ENCODE measurements at places on chromosomes 1 and 21.

GRCh38 chr1:196910215-196910614 lies 22.4 kb downstream of the CFHR4 start:
- no peak for DNase-seq

DNA sequence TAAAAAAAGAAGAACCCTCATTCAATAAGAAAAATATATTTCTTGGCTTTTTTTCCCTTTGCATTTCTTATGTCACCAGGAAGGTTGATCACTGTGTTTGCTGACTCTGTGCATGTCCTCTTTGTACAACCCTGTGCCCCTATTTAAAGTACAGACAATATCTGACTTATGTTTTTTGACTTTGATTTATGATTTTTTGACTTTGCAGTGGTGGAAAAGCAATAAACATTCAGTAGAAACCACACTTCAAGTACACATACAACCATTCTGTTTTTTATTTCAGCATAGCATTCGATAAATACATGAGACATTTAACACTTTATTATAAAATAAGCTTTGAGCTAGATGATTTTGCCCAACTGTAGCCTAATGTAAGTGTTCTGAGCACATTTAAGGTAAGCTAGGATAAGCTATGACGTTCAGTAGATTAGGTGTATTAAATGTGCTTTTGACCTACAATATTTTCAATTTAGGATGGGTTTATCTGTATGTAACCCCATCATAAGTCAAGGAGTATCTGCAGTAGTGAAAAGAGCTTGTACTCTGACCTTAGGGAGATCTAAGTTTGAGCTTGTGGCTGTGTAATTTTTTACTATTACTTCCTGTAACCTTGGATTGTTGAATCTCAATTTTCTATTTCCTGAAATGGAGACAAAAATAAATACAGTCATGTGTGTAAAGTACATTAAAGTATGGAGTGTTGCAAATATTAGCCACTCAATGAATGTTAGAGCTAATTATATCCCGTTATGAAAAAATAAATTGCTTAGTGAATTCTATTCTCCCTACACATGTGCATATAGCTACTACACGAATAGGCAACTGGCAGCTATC lies 1.2 kb downstream of the RNASEL start:
- DNase-seq = no peak

DNA sequence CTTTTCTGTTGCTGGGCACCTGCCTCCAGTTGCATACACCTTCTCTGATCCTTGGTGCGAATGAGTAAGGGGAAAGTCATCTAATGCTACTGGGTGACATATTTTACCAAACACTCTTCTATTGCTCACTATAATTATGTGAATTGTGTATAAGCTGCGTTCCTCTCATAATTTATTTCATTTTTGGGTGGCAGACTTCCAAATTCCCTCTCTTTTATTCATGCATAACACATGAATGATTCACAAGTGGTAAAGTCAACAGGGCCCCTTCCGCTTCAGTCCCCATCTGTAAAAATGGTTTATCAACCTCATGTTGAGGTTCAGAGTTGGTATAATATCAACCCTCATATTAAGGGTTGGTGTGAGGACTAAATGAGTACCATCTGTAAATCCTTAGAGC lies 3.2 kb upstream of the QSOX1 start:
- DNase-seq = no peak

GRCh38 chr1:234532503-234532922 lies 53.5 kb upstream of the TARBP1 start:
- DNase-seq = peak; percentile 87

GRCh38 chr1:30698401-30698981 lies 24.9 kb downstream of the MATN1 start:
- no peak for DNase-seq

DNA sequence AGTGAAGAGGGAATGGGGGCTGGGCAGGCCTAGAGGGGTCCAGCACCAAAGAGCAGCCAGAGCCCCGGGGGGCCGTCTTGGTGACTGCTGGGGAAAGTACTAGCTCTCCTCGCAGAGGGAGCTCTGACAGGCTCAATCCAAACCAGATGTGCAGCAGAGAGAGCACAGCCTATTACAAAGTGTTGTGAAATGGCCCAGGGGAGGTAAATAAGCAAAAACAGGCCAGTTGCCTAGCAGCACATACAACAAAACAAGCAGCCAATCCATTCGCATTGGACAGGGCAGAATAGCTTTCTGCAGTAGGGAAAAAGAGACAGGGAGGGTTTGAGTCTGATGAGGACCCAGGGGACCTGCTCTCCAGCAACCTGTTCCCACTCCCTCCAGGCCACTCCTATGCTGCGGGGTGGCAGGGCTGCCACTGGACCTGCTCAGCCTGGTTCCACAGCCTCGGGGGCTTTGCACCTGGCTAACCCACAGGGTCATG lies 239.6 kb upstream of the FGGY start:
- no peak for DNase-seq

Measured in suppressor macrophage treated with lipopolysaccharide for 4 hours (primary cell).